ENCODE measurements at places on chromosomes 11 and 22. TPM values are rescaled to one million over a fixed set of nuclear protein-coding genes. Genes with fewer than 3 reads are reported as not detected.
A peak's percentile ranks its signal among the peaks of the same experiment; 100 is the strongest.

DNA sequence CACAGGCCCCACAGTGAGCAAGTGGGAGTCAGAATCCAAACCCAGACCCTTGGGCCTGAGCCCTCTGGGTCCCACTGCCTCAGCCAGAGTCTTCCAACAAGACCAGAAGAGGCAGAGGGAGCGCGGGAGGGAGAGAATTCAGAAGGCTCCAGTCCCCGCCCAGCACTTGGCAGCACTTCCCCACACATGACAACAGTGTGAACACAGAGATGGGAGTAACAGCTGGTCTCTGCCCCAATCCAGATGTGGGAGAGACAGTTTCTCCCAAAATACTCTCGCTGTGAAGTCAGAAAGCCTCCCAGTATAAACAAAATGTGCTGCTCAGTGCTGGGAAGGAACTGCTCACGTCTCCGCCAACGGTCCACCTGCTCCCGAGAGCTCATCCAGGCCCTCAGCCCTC, 219.9 kb downstream of the MN1 start:
- DNase-seq: no peak

DNA sequence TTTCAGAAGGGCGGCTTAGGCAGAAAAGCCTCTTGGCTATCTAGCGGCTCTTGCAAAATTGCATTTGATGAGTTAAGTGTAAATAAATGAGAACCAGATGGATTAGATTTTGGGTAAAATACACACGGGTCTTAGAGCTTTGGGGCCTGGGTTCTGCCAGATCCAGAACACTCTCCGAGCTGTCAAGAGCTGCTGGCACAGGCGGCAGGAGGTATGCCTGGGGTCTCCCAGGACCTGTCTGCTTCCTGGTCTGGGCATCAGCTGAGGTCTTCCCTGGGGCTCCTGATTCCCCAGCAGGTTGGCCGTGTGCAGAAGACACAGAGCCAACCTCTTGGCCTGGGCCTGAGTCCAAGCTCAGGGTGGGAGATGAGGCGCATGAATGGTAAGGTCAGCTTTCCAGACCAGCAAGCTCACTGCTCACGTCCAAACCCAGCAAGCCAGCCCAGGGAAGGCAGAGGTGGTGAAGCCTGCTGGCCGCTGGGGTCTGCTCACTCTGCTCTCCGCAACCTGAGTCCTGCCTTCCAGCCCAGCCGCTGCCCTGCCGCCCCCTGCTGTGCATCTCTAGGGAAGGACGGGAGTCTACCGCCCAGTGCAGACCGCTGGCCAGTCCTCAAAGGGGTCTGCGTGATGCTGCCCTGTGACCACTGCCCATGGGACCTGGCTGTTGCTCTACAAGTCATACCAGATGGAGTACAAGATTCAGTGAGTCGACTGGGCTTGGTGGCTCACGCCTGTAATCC, 44.9 kb downstream of the SCUBE1 start:
- DNase-seq: no peak

DNA sequence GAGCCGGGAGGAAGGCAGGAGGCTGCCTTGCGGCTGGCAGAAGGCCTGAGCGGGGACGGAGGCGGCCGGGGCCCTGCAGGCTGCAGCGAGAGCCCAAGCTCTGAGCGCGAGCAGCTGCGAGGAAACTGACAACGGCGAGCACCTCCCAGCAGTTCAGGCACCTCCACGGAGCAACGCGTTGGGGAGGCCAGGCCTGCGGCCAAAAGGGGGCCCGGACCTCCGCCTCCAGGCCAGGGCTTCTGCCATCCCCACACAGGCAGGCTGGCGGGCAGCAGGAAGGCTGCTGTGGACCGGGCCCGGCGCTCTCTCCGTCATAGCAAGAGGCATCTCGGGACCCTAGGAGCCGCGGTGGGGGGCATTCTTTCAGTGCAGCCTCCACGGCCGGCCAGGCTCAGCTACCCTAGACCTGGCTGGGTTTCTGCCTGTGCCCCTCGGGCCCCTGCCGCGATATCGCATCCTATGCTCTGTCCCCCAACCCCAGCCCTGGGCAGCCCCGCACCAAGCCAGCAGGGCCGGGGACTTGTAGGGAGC, 22.9 kb upstream of the SLC22A12 start:
- DNase-seq: no peak

DNA sequence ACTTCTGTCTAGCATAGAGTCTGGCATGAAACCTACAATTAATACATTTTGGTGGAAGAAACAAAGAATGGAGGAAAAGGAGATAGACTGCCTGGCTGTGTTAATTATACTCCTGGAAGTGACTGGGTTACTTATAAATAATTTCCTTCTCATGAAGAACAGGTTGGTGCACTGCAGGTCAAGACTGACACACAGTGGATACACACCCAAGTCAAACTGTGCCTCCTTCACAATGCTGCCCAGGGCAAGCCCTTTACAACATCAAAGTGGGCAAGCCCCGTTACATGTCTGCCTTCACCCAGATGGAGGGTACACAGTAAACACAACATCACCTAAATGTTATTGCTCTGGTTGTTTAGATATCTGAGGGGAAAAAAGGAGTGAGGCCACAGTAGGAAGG, 83.7 kb upstream of the KCNA4 start:
- no peak for DNase-seq

DNA sequence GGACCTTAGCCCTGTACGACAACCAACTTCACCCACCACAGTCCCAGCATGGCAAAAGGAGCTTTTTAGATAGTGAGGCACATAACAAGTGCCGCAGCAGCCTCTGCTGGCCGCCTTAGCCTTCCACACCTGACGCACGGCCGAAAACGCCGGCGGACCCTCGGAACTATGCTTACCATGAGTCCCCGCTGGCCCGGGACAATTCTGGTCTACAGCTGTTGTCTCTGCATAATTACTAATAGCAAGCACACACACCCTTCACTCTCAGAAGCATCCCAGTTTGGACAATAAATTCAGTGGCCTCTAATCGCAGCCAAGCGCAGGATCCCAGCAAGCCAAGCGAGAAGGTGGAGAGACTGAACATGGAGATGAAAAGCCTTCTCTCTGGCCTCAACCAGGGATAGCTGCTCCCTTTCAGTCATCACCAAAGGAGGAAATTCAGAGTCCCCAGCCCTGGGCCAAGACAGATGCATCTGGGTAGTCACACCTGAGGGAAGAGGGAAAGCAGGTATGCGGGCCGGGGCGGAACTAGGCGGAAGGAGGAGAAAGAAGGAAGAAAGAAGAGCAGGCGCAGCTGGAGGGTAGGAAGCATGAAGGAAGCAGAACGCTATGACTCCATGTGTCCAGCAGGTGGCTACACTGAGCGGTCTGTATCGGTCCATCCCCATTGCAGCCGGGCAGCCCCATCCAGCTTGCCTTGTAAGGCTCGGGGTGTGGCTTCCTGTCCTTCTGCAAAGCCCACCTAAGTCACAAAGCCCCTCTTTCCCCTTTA, 40.3 kb downstream of the BUD13 start:
- DNase-seq: peak; percentile 67

- DNase-seq: no peak
Observed at GRCh38 chr11:93221539-93221938, 23.7 kb upstream of the SLC36A4 start.

- no peak for DNase-seq
Observed at GRCh38 chr11:71342951-71343827, 90.8 kb upstream of the SHANK2 start.

DNA sequence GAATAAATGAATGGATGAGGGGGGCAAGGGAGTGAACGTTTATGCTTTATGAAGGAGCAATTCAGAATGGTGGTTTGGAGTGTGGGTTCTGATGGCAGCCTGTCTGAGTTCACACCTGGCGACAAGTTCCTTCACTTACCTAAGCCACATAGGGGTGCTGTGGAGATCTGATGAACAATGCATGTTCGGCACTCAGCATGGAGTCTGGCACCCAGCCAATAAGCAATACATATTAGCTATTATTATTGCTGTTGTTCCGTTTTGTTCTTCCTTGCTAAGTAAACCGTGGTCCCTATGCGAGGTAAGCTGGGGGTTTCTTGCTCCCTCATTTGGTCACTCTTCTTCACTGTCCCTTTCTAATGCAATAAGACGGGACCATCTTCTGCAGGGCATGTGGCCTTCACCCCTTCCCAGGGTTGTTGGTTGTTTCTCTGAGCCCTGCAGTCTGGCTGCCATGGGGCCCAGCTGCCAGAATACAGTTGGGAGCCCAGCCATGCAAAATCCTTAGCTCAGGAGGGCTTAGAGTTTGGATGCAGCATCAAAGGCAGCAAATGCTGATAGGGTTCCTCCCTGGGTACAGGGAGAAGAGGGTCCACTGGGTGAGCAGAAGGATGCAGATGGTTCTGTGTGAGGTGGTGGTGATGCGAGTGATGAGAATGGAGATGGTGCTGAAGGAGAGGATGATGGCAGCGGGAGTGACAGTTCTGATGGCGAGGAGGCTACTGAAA, 6.4 kb upstream of the PKNOX2 start:
- no peak for DNase-seq

The KRTAP5-1 gene
- not detected for total RNA-seq

- DNase-seq: no peak
Observed at GRCh38 chr11:79508461-79508860, 67.6 kb upstream of the TENM4 start.

- no peak for DNase-seq
Observed at GRCh38 chr11:118319337-118319707, 14.8 kb downstream of the CD3E start.

DNA sequence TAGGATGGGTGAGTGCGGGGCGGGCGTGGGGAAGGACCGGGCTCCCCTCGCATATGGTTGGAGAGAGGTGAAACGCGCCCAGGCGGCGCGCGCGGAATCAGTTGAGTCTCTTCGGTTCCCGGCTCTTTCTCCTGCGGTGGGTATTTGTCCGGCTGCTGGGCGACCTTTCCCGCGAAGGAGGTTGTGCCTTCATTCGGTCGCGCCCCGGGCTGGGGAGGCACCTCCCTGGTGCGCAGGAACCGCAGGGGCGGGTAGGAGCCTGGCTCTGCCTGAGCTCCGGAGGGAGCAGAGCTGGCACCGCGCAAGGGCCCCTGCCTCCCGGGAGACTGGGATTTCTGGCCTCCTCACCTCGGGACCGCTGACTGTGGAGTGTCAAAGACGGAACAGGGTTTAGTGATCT, 27.5 kb downstream of the SAA4 start:
- no peak for DNase-seq

The BUD13 gene
- 35.1 TPM for total RNA-seq

DNA sequence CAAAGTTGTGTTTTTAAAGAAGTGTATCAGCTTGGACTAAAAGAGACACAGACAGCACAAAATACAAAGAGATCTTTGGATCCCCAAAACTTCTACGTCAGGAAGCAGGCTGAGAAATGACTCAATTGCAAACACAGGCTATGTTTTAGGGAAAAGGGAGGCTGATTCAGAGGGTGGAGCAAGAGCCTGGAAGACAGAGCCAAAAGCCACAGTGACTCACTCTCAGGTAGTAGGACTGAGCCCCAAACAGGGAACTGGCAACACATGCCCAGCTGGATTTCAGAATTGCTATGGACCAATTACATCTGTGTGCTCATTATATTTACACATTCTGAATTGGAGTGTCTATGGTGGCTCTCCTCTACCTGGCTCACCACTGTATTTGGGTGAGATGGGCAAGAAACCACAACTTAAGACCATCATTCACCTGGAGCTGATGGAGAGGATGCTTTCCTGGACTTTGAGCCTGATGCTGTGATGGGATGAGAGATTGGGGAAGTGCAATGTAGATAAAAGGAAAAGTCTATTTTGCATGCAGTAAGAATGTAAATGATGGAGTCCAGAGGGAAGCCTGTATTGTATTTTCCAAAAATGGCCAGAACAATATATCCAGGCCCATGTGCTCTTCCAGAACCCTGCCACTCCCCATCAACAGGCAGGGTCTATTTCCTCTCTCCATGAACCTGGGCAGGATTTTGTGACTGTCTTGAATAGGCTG, 20.8 kb upstream of the LINC01488 start:
- no peak for DNase-seq

GRCh38 chr22:23501261-23501619, 78.8 kb downstream of the IGLL1 start:
- no peak for DNase-seq

DNA sequence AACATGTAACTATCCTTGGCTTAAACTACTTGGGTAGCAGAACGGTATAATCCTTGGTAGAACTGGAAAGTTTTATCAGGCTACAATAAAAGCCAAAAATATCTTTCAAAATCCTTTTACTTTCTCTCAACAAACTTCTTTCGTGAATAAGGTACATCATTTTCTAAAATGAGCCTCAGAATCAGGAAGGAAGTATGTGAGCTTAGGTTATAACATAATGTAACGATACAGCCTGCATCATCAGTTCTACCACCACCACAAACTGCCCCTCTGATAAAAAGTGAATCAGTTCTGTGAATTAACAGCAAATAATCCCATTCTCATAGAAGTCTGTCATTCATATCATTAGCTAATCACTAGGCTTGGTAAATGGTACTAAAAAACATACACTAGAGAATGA, 244.3 kb downstream of the SBF2 start:
- no peak for DNase-seq

The TMEM138 gene
- 50.0 TPM for total RNA-seq

GRCh38 chr11:120079750-120080610, 57.9 kb downstream of the TRIM29 start:
- DNase-seq: no peak

DNA sequence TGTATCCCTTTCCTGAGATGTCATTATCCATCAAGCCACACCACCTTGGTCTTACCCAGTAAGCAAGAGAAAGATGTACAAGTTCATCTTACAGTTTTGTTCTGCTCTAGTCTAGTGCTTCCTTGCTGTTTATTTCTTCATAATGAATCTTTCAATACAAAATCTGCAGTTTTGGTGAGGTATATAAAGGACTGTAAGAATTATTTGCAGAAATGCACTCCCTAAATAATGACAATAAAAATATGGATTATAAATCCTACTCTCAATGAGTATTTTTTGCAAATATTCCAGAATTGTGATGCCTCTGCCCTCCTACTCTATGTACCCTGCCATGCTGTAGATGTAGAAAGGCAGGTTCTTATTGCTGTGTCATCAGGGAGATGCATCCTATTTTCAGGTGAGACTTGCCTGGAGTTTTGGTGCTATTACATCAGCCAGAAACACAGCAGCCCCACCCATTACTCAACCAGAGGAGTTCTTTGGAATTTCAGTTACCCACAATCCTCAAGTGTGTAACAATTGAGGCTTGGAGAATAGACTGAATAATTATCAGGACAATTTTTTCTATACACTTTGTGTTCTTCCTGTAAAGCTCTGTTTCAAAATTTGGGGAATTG, at the start of gene OR10S1:
TSS of gene OR10S1 (minus strand) at position 51 of the 617 bp plus-strand sequence. CDS start 117 bp downstream, outside the sequence.
- DNase-seq: no peak

The CBY1 gene
- 11.0 TPM for total RNA-seq

DNA sequence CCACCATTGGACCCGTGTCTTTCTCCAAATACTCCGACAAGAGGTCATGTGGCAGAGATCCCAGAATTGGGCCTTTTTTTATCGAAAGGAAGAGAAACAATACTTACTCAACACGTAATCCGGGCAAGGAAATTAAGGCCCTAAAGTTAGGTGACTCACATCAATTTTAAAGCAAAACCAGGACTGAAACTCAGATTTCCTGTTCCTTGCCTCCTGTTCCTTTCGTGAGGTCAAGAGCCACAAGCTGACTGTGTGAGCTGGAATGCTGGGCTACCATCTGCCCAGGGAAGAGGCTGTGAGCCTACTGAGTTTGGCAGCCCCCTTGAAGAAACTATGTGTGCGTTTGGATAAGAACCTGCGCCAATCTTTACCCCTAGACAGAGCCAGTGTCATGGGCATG, 27.1 kb upstream of the MRGPRX2 start:
- DNase-seq: no peak

- no peak for DNase-seq
Observed at GRCh38 chr11:34890812-34891211, 25.4 kb downstream of the APIP start.

The ELF5 gene
- not detected for total RNA-seq

Measured in activated CD4-positive, alpha-beta memory T cell treated with anti-CD3 and anti-CD28 coated beads, Interleukin-2, amount 10 ng/mL, durations not matched to agents 7 days and 5 days (primary cell).